IPS DF 6.9 (cell line): ENCODE measurements at places on chromosomes 5 and 9.

GRCh38 chr9:93427655-93428379, 23.7 kb upstream of the FAM120A start:
- DNase-seq, result no peak
- H3K4me3 ChIP-seq, result no peak overlapping the region
- no peaks in the 10 kb centered on the region for H3K36me3 ChIP-seq
- H3K27me3 ChIP-seq, result no peaks in the 10 kb centered on the region

DNA sequence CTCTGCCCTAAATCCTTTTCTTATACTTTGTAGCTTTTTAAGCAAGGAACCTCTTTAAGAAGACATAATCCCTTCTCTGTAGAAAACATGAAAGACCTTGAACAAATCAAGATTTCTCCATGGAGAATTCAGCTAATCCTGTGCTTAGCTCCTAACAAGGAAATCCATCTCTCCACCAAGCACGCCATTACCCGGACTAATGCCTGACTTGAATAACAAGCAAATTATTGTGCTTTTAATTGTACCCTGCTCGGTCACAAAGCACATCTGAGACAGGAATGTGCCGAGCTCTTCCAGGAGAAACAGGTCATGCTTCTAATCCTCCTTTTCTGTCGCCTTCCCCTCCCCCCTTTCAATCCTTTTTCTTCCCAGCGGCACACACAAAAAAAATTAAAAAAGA, 141.3 kb downstream of the PSAT1 start:
- no peaks in the 10 kb centered on the region for H3K36me3 ChIP-seq
- no peak for DNase-seq
- H3K4me3 ChIP-seq, result no peak overlapping the region

- no peaks in the 10 kb centered on the region for H3K27me3 ChIP-seq
- H3K27ac ChIP-seq, result no peak overlapping the region
- H3K4me1 ChIP-seq, result no peaks in the 10 kb centered on the region
- DNase-seq, result no peak
- no peak overlapping the region for H3K4me3 ChIP-seq
These were observed 43.4 kb downstream of the EPB41L4B start for GRCh38 chr9:109277451-109277850.

DNA sequence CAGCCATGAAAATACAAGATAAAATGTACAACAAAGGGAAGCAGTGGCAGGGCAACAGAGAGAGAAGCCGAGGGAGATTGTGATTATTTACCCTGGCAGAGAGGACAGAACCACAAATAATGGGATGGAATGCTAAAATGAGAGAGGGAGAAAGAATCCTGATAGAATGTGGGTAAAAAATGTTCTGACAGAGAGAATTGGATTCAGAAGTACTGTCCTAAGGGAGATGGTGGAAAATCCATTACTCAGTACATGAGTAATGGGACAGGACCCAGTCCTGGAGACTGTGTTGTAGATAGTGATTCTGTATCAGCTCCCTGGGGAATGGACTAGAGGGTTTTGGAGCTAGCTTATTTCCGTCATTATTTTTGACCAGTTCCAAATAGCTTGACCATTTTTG, 831.5 kb downstream of the MAT2B start:
- H3K4me1 ChIP-seq, result no peaks in the 10 kb centered on the region
- DNase-seq, result no peak
- H3K27me3 ChIP-seq, result no peaks in the 10 kb centered on the region
- H3K36me3 ChIP-seq, result no peaks in the 10 kb centered on the region
- H3K4me3 ChIP-seq, result no peak overlapping the region
- H3K27ac ChIP-seq, result no peak overlapping the region

- H3K4me1 ChIP-seq, result no peaks in the 10 kb centered on the region
- H3K4me3 ChIP-seq, result no peak overlapping the region
- no peaks in the 10 kb centered on the region for H3K36me3 ChIP-seq
- H3K27me3 ChIP-seq, result no peaks in the 10 kb centered on the region
These were observed 521.0 kb upstream of the CHD1 start for GRCh38 chr5:99449786-99450185.

GRCh38 chr5:126070481-126070880, 352.7 kb upstream of the GRAMD2B start:
- no peak for DNase-seq
- no peak overlapping the region for H3K4me3 ChIP-seq
- no peaks in the 10 kb centered on the region for H3K27me3 ChIP-seq
- H3K36me3 ChIP-seq, result no peaks in the 10 kb centered on the region

GRCh38 chr5:179980767-179981166, 73.1 kb upstream of the TBC1D9B start:
- peaks cover 8% of the 10 kb centered on the region; the same call in 1 of the 2 replicates for H3K36me3 ChIP-seq
- no peak for DNase-seq
- H3K27ac ChIP-seq, result no peak overlapping the region
- no peak overlapping the region for H3K4me3 ChIP-seq
